ENCODE measurements at places on chromosomes 6 and 20.
A peak's percentile ranks its signal among the peaks of the same experiment; 100 is the strongest.

DNA sequence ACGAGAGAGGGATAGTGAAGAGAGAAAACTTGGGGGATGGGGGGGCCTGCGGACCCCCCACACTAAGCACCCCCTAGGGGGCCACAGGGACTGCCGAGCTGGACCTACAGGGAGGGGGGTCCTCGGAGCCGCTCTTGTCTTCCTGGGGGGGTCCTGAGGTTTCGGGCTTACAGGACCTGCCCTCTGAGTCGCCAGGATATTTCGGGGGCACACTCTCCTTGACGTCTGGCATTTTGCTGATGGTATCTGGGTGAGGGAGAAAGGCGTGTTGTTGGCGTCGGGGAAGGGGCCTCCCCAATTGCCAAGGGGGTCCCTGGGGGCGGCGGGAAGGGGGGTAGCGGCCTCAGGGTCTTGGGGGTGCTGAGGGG, 516 bp downstream of the TCP11 start:
- no peak for DNase-seq

DNA sequence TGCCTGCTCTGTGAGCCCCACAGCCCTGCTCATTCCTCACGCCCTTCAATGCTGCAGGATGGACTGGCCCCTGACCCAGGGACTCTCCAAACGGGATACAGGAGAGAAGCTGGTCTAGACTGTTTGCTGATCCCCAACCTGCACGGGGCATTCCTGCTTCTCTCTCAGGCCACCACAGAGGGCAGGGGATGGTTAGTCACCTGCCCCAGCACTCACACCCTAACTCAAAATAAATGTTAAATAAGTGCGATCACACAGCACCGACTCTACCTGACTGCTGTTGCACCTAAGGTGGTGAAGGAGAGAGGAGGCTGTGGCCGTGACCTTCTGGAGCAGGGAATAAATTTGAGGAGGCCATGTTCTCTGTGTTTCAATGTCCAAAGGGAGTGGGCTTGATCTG, 39.9 kb upstream of the TGM6 start:
- no peak for DNase-seq

- DNase-seq: no peak
Observed at GRCh38 chr20:17466641-17467040, 64.5 kb downstream of the BFSP1 start.

- DNase-seq: peak; percentile 33
Observed at GRCh38 chr6:138815797-138816528, 20.1 kb downstream of the ECT2L start.

- no peak for DNase-seq
Observed at GRCh38 chr6:135209803-135210202, 28.7 kb downstream of the MYB start.

GRCh38 chr6:69285054-69285453, 511.8 kb downstream of the LMBRD1 start:
- DNase-seq: no peak

DNA sequence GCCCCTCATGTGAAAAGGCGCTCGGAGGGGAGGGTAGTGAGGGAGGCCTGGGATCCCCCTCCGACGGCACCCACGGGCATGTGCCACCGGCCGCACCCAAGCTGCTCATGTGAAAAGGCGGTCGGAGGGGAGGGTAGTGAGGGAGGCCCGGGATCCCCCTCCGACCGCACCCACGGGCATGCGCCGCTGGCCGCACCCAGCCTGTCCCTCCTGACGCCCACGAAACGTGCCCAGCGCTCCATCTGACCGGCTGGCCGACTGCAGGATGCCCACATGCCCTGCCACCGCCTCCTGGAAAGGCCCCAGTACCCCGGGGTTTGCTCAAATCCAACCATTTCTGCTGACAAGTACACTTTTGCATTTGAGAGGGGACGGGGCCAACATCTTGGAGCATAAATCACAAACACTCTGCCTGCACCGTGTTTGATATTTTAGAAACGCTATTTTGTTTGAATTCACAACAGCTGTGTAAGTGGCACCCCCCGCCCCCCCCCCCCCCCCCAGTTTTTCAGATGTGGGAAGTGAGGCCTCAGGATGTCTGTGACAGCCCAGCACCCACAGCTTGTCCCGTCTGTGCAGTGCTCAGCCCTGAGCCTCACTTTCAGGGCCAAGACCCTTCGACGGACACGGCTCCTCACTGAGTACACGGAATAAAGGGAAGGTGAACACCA, 34.1 kb downstream of the SLC2A4RG start:
- DNase-seq: no peak

DNA sequence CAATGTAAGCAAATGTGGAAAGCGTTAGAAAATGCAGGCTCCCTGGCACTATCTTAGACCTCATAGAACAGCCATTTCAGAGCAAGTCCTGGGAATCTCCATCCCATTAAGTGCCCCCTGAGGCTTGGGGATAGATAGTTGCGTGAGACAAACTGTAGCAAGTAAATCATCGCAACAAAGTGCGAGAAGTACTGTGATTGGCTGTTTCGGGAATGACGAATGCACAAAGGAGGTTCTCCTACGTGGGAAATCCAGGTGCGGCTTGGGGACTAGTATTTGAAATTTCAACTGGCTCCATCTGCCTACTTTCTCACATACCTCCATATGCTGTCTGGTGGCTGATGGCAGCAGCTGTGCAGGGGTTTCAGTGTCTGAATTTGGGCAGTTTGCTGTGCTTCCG, 84.5 kb downstream of the PLEKHG1 start:
- no peak for DNase-seq

DNA sequence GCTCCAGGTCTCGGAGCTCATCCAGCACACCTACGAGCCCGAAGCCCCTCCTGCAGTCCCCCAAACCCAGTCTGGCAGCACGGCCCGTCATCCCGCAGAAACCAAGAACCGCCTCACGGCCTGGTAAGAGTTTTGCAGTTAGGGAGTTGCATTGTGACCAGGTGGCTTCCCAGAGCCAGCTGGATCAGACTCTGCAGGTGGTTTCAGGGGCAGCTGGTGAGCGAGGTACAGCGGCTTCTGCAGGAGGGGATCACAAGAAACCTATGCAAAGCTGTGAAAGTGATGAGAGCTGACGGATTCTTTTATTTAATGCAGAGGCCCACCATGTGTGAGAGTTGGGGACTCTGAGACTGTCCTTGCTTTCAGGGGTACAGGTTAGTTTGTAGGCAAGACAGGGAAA, 45.9 kb upstream of the SCGN start:
- DNase-seq: no peak

DNA sequence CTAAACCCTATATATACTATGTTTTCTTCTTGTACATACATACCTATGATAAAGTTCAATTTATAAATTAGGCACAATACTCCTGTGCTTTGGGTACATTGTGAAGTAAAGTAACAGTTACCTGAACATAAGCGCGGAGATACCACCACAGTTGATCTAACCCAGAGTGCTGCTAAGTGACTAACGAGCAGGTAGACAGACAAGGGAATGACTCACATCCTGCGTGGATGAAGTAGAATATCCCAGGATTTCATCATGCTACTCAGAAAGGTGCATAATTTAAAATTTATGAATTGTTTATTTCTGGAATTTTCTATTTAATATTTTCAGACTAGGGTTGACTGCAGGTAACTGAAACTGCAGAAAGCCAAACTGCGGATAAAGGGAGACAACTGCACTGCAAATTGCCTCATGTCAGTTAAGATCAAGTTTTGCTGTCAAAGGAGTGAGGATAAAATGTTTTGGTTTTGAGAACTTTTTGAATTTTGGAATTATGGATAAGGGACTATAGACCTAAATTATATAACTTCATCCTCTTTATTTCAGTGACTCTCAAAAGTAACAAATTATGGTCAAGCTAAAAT, 14.4 kb downstream of the MKKS start:
- DNase-seq: no peak

DNA sequence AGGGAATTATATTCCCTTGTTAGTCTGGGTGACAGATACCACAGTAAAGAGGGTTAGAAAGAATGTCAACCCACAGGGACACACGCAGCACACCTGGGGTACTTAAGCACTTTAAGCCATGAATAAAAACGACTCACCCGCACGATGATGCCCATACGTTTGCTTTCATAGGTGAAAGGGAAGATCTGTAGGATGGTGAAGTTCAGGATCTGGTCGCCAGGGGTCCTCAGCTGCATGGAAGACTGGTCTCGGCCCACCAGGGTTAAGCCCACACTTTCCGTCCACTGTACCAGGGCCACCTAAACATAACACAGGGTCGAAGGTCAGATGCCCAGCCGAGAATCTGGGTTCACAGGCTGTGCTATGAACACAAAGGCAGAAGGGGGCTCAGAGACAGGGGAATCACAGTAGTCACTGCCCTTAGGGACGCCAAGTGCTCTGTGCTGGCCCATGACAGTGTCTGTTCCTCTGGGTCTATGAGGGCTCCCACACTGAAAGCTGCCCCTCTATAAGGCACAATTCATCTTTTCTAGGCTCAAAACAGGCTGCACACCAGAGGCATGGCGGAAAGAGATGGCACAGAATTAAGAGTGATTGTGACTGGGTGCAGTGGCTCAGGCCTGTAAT, 96.8 kb upstream of the NFATC2 start:
- no peak for DNase-seq

- DNase-seq: no peak
Observed at GRCh38 chr6:83343121-83343520, 87.7 kb downstream of the ME1 start.

DNA sequence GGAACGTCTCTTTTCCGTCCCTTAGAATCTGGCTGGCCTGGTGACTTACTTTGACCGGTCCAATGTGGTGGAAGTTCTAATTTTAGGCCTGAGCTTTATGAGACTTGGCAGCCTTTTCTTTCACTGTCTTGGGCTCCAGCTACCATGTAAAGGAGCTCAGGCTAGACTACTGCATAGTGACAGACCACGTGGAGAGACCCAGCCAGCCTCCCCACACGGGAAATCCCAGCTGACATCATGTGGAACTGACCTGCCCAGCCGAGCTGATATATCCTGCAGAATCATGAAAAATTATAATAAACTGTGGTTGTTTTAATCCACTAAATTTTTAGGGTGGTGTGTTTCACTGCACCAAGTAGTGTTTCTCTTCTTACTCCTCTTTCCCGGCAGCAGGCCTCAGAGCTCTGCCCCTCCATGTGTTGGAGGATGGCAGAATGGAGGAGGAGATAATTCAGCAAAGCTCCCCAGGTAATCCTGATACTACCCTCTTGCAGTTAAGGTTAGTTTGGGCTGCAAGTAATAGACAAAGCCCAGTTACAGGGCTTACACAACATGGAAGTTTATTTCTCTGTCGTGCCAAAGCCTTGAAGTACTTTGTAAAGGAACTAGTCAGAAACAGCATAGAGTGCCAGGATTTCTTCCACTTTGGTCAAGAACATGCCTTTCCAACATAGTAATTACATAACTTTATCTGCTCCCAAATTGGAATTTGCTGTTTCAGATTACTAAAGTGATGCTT, 87.5 kb downstream of the SH3BGRL2 start:
- DNase-seq: no peak

GRCh38 chr20:41178904-41179432, 41.6 kb downstream of the PLCG1 start:
- no peak for DNase-seq

DNA sequence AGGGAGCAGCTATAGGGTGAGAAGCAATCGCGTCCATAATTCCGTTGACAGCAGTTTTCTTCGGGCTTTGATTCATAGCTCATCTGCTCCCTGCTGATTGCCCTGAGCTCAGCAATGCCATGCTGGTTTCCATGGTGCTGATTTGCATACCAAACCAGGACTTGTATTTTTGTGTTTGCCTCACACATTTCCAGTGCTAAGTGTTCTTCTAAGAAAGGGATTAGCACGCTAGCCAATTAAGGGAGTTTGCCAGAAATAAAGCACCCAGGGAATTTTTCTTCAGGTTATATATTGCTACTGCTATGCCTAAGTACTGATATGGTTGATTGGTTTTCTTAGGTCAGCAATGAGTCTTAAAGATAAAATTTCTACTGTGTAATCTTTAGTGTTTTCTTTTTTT, 177.6 kb downstream of the PLCB1 start:
- DNase-seq: no peak

DNA sequence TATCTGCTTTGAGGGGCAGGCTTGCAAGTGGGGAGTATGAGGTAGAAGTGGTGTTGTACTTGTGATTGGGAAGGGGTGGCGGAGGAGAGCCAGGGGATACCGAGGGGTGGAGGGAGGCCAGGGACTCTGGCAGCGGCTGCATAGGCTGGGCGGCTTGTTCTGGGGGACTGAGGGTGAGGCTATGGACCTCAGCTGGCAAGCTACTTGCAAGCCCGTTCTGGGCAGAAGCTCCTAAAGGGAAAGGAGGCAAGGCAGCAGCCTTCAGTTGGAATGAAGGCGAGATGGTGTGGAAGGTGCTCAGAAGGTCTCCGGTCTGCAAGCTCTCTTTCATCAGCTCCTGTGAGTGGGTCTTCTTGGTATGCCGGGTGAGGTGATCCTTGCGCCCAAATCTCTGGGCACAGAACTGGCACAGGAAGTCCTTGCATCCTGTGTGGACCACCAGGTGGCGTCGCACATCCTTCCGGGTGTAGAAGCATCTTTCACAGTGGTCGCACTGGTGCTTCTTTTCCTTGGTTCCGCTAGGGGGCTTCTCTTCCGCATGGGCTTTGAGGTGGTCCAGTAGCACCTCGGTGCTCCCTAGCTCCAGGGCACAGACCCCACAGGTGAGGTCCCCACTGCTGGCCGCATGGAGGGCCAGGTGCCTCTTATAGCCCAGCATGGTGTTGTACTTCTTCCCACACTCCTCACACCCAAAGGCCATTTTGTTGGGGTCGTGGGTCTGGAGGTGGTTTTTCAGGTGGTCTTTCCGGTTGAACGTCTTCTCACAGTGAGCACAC, 66.0 kb downstream of the PLAGL1 start:
- no peak for DNase-seq

DNA sequence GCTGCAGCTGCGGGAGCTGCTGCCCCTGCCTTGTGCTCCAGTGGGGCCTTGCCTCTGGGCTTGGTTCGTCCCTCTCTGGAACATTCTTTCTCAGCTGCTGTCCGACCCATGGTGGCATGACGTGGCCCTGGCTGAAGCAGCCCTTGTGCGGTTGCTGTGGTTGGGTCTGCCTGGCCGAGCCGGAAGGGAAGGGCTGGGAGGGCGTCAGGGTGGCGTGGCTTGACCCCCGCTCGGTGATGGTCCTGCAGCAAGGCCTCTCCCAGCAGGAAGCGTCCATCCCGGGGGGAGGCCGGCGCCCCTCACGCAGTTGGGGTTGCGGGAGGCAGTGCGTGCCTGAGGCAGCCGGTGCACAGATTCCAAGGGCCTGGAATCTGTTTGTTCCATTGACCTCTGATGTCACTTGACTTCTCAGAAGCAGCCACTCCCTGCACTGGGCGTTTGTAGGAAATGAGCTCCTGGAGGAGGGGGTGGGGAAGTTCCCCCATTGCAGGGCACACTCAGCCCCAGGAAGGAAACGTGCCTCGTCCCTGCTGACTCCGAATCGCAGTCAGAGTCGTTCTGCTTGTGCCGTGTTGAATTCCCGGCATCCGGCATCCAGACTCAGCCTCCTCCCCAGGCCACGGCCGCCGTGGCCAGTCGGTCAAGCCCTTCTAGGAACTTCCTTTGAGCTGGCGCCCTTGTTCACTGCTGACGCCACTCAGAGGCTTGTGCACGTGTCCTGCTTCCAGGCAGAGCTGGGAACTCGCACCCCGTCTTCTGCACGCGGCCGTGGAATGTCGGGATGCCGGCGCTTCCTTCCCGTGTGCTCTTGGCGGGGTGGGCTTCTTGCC, 9.7 kb upstream of the TNFRSF6B start:
- DNase-seq: no peak

GRCh38 chr6:165562421-165563090, 100.5 kb downstream of the PDE10A start:
- no peak for DNase-seq

All from amniotic stem cell (primary cell).